ENCODE measurements at places on chromosomes 12 and 14. TPM values are rescaled to one million over a fixed set of nuclear protein-coding genes. Genes with fewer than 3 reads are reported as not detected.

- H3K36me3 ChIP-seq = no peaks in the 10 kb centered on the region
- no peaks in the 10 kb centered on the region for H3K27me3 ChIP-seq
- H3K4me1 ChIP-seq = no peaks in the 10 kb centered on the region
- H3K27ac ChIP-seq = no peak overlapping the region
- no peak for DNase-seq
- no peak overlapping the region for H3K4me3 ChIP-seq
These were observed 17.1 kb upstream of the MDM1 start for GRCh38 chr12:68349220-68349621.

The TOMM20L gene
- total RNA-seq = not detected

The ASCL1 gene
- 17.8 TPM for total RNA-seq

- no peak overlapping the region for H3K4me3 ChIP-seq
- H3K27ac ChIP-seq = no peak overlapping the region
- H3K27me3 ChIP-seq = no peaks in the 10 kb centered on the region
- H3K36me3 ChIP-seq = no peaks in the 10 kb centered on the region
- H3K4me1 ChIP-seq = no peaks in the 10 kb centered on the region
These were observed 37.2 kb downstream of the IFNG start for GRCh38 chr12:68122236-68122920.

The SAMD15 gene
- total RNA-seq = 1.4 TPM

The CLEC4C gene
- 1.4 TPM for total RNA-seq

DNA sequence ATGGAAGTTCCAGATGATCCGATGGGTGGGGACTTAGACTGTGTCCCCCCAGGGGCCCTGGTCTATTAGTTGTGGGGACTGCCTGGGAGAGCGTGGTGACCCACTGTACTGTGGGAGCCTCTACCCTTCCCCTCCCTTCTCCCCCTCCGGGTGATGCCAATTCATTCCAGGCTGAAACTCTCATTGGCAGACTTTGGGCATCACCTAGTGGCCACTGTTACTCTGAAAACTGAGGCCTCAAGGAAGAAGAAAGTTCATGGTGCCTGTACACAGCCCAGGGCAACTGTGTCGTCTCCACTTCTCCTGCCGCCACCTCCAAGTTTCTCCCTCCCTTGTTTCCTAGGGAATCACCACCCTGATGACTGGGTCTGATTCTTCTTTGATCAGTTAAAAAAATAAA is 173.6 kb upstream of the ALG10B start:
- DNase-seq = no peak
- peaks cover 2% of the 10 kb centered on the region for H3K27me3 ChIP-seq
- no peak overlapping the region for H3K27ac ChIP-seq
- no peak overlapping the region for H3K4me3 ChIP-seq
- H3K36me3 ChIP-seq = no peaks in the 10 kb centered on the region

GRCh38 chr14:89401761-89402160 is 15.3 kb downstream of the FOXN3 start:
- no peak overlapping the region for H3K4me3 ChIP-seq
- H3K36me3 ChIP-seq = peaks cover 14% of the 10 kb centered on the region
- peaks cover 28% of the 10 kb centered on the region for H3K4me1 ChIP-seq
- no peaks in the 10 kb centered on the region for H3K27me3 ChIP-seq

GRCh38 chr14:70619708-70620107 is 19.3 kb upstream of the MED6 start:
- H3K4me3 ChIP-seq = no peak overlapping the region
- no peaks in the 10 kb centered on the region for H3K4me1 ChIP-seq
- no peaks in the 10 kb centered on the region for H3K27me3 ChIP-seq
- H3K36me3 ChIP-seq = no peaks in the 10 kb centered on the region
- no peak for DNase-seq

The CCDC175 gene
- total RNA-seq = not detected

The ZC2HC1C gene
- total RNA-seq = 1.7 TPM

GRCh38 chr12:66063916-66064315 is 66.6 kb downstream of the LLPH start:
- DNase-seq = no peak
- no peaks in the 10 kb centered on the region for H3K36me3 ChIP-seq
- H3K4me1 ChIP-seq = no peaks in the 10 kb centered on the region
- no peak overlapping the region for H3K4me3 ChIP-seq
- H3K27ac ChIP-seq = no peak overlapping the region

DNA sequence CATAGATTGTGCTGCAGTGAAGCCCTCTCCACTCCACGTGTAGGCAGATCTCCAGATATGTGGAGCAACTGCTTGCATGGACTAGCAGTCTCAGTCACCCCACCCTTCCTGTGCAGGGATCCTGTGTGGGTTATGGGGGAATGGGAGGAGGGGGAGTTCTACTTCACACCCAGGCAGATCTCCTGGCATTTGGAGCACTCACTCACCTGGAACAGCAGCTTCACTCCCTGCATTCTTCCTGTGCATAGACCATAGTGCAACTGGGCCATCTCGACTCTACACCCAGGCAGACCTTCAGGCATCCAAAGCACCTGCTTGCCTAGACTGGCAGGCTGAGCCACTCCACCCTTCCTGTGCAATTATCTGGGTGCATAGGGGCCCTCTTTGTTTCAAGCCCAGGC is 96.0 kb upstream of the PCED1B start:
- H3K27ac ChIP-seq = no peak overlapping the region
- no peaks in the 10 kb centered on the region for H3K4me1 ChIP-seq
- no peak for DNase-seq
- no peaks in the 10 kb centered on the region for H3K36me3 ChIP-seq
- H3K27me3 ChIP-seq = no peaks in the 10 kb centered on the region

DNA sequence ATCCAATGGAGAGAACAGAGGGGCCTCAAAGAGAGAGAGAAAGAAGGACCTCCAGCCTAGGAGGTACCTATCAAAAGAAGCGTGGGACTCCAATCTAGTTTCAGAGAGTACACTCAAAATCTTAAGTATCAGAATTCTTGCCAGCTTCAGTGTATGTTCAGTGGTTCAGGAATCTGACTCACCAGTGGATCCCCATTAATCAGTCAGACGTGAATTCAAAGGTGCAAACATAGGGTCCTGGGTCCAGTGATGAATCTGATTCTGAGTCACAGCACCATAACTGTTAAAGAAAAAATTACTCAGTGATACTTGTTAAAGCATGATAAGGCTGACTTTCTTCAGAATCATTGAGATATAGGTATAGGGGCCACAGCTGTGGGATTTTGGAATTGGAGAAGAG is 33.2 kb downstream of the ETNK1 start:
- no peak overlapping the region for H3K27ac ChIP-seq
- no peaks in the 10 kb centered on the region for H3K27me3 ChIP-seq
- H3K4me3 ChIP-seq = no peak overlapping the region
- DNase-seq = no peak
- no peaks in the 10 kb centered on the region for H3K36me3 ChIP-seq

The FAM90A1 gene
- total RNA-seq = 0.24 TPM

The ADSS1 gene
- 2.5 TPM for total RNA-seq

GRCh38 chr12:3122841-3123678 is 45.9 kb downstream of the TSPAN9 start:
- H3K4me3 ChIP-seq = no peak overlapping the region
- peaks cover 6% of the 10 kb centered on the region for H3K4me1 ChIP-seq
- H3K36me3 ChIP-seq = no peaks in the 10 kb centered on the region
- no peak for DNase-seq
- H3K27ac ChIP-seq = no peak overlapping the region

The OR6C2 gene
- not detected for total RNA-seq

The RPGRIP1 gene
- 0.19 TPM for total RNA-seq

The LRP1 gene
- total RNA-seq = 4.5 TPM

DNA sequence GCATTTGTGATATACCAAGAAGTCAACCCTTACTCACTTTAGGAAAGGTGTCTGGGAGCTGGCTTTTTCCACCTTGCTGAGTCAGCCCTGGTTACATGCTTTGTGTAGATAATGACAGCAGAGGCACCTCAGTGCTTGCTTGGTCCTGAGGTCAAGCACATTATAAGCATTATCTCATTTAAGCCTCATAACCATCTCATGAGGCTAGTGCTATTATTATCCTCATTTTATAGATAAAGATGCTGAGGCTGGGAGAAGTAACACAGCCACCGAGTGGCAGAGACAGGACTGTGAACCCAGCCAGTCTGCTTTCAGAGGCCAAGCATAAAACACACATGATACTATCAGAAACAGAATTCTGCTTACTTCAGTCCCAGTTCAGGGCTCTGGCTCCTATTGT is 29.4 kb downstream of the MAX start:
- DNase-seq = no peak
- no peaks in the 10 kb centered on the region for H3K27me3 ChIP-seq
- H3K36me3 ChIP-seq = peaks cover 73% of the 10 kb centered on the region
- H3K27ac ChIP-seq = no peak overlapping the region
